GM23338 (cell line): ENCODE measurements at places on chromosomes 12 and 14.

DNA sequence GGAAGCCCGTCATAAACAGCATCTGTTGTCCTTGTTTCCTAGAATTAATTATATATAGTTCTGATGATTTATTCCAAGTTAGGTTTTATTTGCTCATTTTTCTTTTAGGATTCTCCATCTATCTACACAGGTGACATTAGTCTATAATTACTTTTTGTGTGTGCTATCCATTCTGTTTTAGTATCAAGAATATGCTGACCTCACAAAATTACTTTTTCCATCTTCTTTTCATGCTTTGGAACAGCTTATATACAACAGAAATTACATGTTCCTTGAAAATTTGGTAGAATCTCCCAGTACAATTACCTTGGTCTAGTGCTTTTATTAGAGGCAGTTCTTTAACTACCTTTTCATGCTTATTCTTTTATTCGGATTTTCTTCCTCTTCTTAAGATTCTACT, 54.3 kb upstream of the CATSPERB start:
- no peak for DNase-seq

- DNase-seq, result no peak
Observed at GRCh38 chr14:22434901-22435550, 154.0 kb downstream of the DAD1 start.

DNA sequence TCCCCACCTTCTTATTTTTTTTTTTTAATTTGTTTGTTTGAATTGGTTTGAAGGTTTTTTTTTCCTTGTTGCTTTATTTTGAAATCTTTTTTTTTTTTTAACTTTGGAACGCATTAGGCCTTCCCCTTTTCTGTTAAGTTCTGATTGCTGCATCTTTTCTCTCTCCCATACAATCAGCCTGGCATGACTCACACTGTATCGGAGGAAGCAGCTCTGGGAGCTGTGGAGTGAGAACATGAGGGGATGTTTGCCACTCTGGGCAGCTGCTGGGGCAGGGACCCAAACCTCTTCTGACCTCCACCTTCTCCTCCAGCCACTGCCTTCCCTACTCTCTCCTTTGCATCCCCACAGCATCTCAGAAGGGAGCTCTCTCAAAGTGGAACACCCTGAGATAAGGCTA, 160.3 kb upstream of the FKBP4 start:
- no peak for DNase-seq

DNA sequence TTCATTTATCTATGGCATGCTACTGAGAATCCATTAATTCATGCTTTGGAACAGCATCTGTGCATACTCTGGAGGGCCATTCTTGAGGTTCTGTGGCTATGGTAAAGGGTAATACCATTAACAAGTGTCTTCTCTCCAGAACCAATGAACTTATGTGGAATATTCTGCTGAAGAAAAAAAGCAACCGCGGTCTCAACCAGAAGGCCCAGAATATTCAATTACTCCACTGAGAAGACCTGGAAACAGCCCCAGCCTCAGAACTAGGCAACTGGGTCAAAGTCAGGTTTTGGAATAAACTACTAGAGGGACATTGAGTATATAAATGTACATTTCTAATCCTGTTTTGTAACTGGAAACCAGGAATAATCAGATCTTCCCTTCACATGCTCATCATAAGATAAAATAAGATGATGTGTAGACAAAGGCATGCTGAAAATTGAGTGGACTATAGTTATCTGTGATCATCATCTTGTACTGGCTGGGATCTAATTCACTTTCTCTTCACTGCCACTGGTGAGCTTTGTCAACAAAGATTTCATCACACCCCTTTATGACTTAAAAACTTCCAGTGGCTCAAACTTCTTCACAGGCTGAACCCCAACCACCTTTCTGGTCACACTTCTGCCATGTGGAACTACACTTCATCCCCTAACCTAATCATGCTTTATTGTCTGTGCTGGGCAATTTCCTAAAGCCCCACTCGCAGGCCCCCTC, 6.0 kb downstream of the SPTB start:
- no peak for DNase-seq

DNA sequence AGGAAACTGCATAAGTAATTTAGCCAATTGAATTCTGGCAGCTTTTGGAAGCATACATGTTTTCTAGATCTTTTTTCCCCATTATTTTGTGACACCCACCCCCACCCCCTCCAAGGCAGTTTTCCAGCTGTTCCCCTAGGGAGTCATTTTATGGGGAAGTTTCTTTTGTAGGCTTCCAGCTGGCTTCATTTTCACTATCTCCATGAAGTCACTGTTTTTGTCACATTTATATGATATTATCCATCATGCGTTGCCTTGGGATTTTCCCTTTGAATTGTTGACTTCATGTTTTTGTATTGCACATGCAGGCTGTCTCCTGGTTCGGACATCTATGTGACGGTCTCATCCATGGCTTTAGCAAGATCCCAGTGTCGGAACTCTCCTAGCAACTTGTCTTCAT, 233.6 kb upstream of the RGS6 start:
- DNase-seq, result no peak

DNA sequence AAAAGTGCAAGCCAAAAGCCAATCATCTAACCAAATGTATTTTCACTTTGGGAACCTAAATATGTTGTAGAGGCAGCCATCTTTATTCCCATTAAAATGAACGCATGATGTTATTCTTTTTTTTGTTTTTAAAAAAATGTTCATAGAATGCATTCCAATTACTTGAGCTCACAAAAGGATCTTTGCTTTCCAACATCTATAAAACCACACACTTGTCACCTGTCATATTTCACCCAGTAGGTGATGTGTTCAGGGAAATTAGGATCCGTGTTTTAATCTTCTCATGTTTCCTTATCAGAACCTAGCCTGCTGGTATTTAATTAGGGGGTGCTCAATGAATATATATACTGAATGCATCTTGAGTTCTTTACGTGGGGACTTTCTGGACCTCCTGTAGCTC, 13.6 kb downstream of the TTC8 start:
- DNase-seq, result no peak

- DNase-seq, result peak; percentile 84
Observed at GRCh38 chr14:88554457-88555286, at the start of gene PTPN21. Gene PTPN21, minus strand, starts transcription at chr14:88555007. Its CDS starts 4,590 bp downstream, at chr14:88550417.

- no peak for DNase-seq
Observed at GRCh38 chr12:65609359-65609771, 214.9 kb upstream of the HMGA2 start.
